ENCODE measurements at places on chromosomes 1 and 21.

GRCh38 chr1:105874621-105875020, 1181.9 kb upstream of the PRMT6 start:
- DNase-seq = no peak

GRCh38 chr1:23807453-23807852, 6.9 kb upstream of the GALE start:
- no peak for DNase-seq

DNA sequence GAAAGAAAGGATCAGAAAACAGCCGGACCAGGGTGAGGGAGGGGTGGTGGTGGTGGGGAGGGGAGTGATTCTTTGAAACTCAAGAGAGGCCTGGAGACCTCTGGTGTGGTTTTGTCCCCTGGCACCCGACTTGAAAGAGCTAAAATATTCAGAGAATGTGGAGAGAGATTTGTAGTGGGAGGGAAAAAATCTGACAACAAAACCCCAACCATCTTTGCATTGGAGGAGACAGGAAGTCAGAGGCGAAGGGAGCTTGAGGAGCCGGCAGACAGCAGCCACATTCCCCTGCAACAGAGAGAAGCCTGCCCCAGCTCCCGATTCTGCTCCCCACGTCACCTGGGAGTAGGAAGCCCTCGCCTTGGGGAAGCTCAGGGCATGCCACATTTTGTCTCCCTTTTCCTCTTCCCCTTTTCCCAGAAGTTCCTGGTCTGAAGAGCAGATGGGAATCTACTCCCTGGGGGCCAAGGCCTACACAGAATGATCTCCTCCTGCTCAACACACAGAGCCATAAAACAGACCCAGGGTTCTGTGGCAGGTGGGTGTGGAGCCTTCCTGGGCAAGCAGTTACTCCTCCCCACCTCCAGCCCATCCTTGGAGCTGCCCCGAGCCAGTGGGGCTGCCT, 84.9 kb downstream of the ITPKB start:
- peak; percentile 48 for DNase-seq

DNA sequence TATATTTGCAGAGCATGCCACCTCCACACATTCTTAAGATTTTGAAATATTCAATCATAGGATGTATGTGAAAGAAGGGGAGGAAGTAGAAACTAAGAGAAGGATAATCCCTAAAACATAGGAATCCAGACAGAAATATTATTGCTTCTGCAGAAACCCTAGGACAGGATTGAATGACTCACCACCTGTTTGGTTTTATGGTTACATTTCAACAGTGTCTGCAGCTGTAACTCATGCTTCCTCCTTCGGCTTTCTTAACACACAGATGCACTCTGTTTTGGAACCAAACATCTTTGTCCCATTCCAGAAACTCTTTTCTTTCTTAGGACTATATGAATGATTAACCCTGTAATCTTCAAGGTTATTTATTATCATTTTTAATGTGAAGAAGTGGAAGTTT, 20.7 kb downstream of the RGS7 start:
- no peak for DNase-seq

- DNase-seq = no peak
Observed at GRCh38 chr1:225941187-225941941, at the start of gene LEFTY2. TSS of gene LEFTY2 (minus strand) at chr1:225941220. CDS start at chr1:225941140, 80 bp downstream.

GRCh38 chr1:61782771-61783170, 40.5 kb downstream of the PATJ start:
- DNase-seq = no peak

- DNase-seq = no peak
Observed at GRCh38 chr1:167927046-167927754, 9.3 kb upstream of the DCAF6 start.

GRCh38 chr1:80367058-80367457, 1360.5 kb upstream of the ADGRL4 start:
- DNase-seq = no peak

GRCh38 chr1:225343618-225344017, 84.2 kb downstream of the LBR start:
- no peak for DNase-seq

GRCh38 chr1:12161662-12162458, 4.9 kb upstream of the TNFRSF1B start:
- no peak for DNase-seq

DNA sequence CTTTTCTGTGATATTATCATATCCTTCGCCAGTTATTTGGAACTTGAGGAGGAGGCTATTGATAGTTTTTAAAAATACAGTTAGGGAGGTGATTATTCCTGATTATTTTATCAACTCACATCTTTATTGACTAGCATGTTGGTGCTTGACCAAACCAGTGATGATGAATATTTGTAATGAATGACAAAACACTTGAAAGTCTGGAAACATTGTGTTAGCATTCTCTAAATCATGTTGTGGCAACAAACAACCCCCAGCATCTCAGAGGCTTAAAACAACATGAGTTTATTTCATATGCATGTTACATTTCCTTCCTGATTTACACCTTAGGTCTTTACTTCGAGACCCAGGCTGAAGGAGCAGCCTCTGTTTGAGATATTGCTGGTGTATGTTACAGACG, 10.7 kb upstream of the JUN start:
- no peak for DNase-seq

GRCh38 chr1:221405146-221405545, 336.7 kb downstream of the DUSP10 start:
- DNase-seq = no peak

Measured in iPS DF 6.9 (cell line).